ENCODE measurements at places on chromosomes 4 and X.
A peak's percentile ranks its signal among the peaks of the same experiment; 100 is the strongest.

DNA sequence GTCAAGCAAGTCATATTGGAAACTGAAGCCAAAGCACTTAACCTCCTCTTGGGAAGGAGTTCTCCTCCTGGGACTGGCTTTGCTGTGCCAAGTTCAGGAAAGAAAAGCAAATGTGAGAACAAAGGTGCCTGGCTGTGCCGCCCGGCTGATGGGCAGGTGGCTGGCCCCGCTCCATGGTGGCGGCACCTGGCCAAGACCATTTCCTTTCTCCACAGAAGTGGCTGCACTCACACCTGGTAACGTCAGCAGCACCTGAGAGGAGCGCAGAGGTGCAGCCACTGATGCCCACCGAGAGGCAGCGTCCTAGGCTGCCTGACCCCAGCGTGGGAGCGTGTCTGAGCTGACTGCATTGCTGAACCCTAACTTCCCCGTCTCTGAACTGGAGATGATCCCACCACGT lies 54.3 kb downstream of the DCTD start:
- no peak for DNase-seq

GRCh38 chrX:107978707-107979307 lies 3.4 kb downstream of the TEX13B start:
- no peak for DNase-seq

GRCh38 chr4:164215113-164215741 lies 538.7 kb upstream of the SMIM31 start:
- no peak for DNase-seq

- no peak for DNase-seq
Observed at GRCh38 chrX:19863212-19863856, 24.1 kb downstream of the SH3KBP1 start.

GRCh38 chr4:37757761-37758160 lies 68.7 kb upstream of the PGM2 start:
- DNase-seq: no peak

- no peak for DNase-seq
Observed at GRCh38 chrX:12896935-12897334, 9.5 kb upstream of the TLR8 start.

DNA sequence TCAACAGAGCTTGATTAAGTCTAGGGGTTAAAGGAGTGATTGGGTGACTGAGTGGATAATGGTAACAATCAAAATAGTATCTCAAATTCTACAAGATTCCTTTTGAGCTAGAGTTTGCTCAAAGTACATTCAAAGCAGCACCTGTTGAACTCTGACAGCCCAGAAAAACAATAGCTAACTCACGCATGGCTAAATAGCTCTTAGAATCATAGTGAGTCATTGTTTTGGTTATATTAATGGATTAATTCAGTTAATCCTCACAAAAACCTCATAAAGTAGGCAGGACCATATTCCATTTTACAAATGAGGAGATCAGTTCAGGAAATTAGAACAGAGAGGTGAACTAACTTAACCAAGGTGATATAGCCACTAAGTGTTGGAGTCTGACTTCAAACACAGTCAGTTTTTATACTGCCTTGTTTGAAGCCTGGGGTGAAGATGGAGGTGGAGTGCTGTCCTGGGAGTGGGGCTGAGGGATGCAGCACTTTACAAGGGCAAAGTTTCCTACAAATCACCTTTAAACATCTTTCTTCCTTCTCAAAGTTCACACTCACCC lies 35.9 kb upstream of the PPM1K start:
- no peak for DNase-seq

DNA sequence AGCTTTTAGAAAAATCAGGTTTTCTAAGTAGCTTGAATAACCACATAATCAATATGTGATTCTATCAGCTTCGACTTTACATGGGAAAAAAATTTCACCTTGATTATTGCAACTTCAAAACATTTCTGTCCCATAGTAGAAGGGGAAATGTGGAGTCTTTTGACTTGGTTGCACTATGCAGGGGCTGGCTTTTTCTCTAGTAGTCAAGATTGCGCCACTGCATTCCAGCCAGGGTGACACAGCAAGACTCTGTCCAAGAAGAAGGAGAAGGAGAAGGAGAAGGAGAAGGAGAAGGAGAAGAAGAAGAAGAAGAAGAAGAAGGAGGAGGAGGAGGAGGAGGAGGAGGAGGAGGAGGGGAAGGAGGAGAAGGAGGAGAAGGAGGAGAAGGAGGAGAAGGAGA lies 84.9 kb downstream of the MAML3 start:
- DNase-seq: no peak

DNA sequence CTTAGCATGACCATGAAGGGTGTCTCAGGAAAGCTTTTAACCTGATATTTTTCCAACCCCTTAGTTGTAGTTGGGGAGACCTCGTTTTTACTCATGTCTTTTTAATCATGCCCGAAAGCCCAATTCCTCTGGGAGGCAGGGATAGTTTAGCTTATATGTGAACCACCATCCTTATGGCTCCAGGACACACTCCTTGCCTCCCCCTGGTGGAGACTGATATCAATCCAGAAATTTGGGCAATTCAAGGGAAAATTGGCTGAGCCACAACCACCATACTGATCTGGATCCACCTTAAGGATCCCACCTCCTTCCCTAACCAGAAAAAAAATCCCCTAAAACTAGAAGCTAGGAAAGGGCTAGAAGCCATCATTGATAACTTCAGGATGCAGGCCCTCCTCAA lies 13.4 kb upstream of the COL25A1 start:
- no peak for DNase-seq

DNA sequence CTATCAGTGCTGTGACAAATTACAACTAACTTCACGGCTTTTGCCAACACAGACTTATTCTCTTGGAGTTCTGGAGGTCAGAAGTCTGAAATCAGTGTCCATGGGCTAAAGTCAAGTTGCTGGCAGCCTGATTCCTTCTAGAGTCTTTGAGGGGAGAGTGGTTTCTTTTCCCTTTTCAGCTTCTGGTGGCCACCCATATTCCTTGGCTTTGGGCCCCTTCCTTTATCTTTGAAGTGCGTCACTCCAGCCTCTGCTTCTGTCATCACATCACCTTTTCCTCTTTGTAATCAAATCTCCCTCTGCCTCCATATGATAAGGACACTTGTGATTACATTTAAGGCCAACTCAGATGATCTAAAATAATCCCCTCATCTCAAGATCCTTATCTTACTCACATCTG lies 9.0 kb downstream of the FAM114A1 start:
- DNase-seq: no peak

DNA sequence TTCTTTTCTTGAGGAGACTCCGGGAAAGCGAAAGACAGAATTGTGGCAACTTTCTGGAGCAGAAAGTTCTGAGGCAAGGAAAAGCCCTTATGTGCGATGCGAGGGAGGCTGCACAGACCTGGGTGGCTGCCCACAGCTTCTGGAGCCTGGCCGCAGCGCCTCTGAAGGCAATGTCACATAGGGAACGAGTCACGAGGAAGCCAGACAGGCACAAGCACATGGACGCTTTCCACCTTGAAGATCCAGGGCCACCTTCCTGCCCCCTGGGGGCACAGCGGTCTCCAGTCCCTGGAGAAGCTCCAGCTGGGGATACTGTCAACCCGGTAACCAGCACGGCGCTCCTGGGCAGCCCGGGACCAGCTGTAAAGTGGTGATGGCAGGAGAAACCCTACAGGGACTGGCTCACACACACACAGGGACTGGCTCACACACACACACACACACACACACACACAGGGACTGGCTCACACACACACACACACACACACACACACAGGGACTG lies 69.8 kb downstream of the MTNR1A start:
- DNase-seq: no peak

GRCh38 chrX:16484338-16484737 lies 165.6 kb upstream of the S100G start:
- DNase-seq: no peak

DNA sequence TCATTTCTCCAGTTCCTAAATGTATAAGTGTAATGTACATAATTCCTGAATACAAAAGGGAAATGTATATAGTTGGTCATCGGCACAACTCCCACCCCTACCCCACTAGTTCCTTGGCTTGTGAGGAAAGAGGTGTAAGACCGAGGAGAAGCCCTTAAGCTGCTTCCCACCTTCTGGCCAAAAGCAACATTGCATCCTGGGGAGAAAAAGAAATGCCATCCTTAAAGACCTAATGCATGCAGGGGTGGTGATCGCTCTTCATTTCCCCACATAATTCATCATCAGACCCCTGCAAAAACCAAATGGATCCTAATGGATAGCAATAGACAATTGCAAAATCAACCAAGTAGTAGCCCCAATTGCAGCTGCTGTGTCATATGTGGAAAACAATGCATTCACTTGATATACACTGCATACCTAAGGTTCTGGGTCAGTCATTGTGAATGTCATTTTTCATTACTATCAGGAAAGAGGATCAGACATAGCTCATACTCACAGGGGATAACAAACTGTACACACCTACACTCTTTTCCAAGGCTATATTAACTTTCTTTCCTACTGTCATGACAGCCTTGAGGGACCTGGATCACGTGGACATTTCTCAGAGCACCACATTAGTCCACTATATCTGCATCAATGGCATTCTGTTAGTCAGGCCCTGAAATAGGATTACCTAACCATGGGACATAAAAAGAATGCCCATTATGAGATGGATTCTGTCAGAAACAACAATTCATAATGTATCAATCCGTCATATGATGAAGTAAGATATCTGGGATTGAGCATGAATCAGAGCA lies 31.7 kb upstream of the NFXL1 start:
- no peak for DNase-seq

DNA sequence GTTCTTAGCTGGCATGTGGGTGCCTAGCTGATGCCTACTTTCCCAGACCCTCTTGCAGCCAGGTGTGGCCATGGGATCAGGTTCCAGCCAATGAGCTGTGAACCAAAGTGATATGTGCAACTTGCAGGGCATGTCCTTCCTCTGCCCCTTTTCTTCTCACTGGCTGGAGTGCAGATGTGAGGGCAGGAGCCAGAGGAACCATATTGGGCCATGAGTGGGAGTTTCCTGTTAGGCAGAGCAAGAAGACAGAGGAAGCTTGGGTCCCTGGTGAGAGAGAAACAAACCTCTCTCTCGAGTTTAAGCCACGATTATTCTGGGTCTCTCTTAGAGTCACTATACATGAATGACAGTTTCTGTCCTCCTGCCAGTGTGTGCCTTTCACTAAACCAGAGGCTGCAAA lies 120.4 kb upstream of the STX18 start:
- no peak for DNase-seq

GRCh38 chrX:117570160-117570559 lies 546.5 kb downstream of the KLHL13 start:
- DNase-seq: no peak

- peak; percentile 20 for DNase-seq
Observed at GRCh38 chr4:2535376-2536192, 863 bp upstream of the FAM193A start.

- no peak for DNase-seq
Observed at GRCh38 chrX:101485212-101485949, at the start of gene ARMCX4. TSS of gene ARMCX4 (plus strand) at chrX:101485456. CDS start at chrX:101488590, 3,134 bp downstream.

DNA sequence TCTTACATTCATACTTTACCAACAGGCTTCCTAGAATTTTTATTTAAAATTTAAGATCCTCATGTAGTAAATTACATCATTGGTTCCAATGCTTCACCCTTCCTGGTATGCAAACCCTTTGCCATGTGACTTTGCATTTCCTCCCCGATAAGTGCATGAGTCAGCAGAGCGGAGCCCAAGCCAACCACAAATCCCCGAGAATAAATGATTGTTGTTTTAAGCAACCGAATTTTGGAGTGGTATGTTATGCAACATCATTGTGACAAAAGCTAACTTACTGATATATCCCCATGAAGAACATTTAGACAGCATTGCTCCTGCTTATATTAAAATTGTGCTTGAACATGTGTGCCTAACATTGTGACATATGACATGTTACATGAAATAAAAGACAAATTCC lies 199.4 kb upstream of the DDX53 start:
- DNase-seq: no peak

- DNase-seq: no peak
Observed at GRCh38 chr4:67933755-67934154, 29.5 kb downstream of the TMPRSS11A start.

Measured in stimulated activated CD4-positive, alpha-beta T cell treated with anti-CD3 and anti-CD28 coated beads, Interleukin-1b, Interleukin-23, amount 100 ng/mL, for 1 hour (primary cell).